ENCODE measurements at places on chromosomes 4 and X.

DNA sequence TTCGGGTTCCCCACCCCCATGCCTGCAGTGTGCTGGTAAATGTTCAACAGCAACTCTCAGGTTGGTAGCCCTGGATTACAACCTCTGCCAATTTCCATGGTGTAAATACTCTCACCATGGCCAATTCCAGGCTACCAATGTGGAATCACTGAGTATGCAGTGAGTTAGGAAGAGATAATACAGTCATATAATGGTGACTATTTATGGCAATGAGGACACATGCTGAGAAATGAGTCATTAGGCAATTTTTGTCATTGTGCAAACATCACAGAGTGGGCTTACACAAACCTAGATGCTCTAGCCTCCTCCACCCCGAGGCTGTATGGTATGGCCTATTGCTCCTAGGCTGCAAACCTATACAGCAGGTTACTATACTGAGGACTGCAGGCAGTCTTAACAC lies 4.6 kb upstream of the CLDN24 start:
- no peak for DNase-seq

GRCh38 chr4:22670956-22671355 lies 21.8 kb upstream of the GBA3 start:
- DNase-seq, result peak; percentile 19

GRCh38 chrX:19863212-19863856 lies 24.1 kb downstream of the SH3KBP1 start:
- peak; percentile 44 for DNase-seq

DNA sequence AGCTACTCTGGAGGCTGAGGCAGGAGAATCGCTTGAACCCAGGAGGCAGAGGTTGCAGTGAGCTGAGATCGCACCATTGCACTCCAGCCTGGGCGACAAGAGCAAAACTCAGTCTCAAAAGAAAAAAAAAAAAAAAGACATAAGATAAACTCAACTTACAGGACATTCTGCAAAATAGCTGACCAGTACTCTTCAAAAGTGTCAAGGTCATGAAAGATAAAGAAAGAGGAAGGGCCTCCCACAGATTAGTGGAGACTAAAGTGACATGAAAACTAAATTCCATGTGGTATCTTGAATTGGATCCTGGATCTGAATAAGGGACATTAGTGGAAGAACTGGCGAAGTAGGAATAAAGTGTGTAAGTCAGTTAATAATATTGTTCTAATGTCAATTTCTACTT lies 63.3 kb downstream of the ZNF182 start:
- DNase-seq, result no peak

DNA sequence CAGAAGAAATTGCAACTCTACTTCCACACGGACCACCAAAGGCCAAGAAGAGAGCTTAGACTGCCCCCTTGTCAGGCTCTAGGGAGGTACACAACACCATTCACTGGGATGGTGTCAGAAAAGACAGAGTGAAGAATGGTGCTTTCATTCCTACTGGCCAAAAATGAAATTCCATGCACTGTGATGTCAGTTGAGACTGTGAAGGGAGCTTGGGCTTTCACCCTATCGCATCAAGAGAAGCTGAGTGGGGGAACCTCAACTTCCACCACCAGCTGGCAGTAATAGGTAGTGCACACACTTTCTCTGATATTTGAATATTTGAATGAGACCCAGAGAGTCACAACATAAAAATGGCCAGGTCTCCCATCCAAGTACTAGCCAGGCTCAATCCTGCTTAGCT lies 65.9 kb downstream of the ZNF711 start:
- no peak for DNase-seq

DNA sequence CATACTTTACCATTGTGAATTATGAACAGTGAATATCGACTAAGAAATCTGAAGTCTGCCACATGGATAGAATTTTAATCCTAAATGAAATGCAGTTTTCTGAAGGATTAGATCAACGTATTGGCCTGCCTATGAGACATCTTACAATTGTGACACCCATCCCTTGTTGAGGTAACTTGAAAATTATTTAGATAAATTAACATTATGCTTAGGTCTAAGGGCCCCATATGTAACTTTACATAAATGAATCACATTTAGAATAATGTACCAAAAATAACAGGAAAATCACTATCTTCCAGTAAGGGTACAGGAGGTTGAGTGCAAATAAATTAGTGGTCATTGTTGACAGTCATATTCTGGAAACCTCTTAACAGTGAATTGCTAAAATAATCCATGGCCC lies 13.5 kb downstream of the XAGE5 start:
- DNase-seq, result no peak

GRCh38 chrX:23784470-23785331 lies 1.7 kb downstream of the SAT1 start:
- DNase-seq, result peak; percentile 82

GRCh38 chrX:134628663-134629062 lies 29.6 kb downstream of the PLAC1 start:
- no peak for DNase-seq

- peak; percentile 67 for DNase-seq
Observed at GRCh38 chrX:47587091-47587891, 5.1 kb downstream of the TIMP1 start.

- peak; percentile 89 for DNase-seq
Observed at GRCh38 chrX:119041175-119041574, 31.6 kb upstream of the CT47C1 start.

- DNase-seq, result no peak
Observed at GRCh38 chr4:181959121-181959520, 284.1 kb upstream of the TENM3 start.

- DNase-seq, result no peak
Observed at GRCh38 chrX:30830326-30830943, 58.6 kb downstream of the TAB3 start.

- no peak for DNase-seq
Observed at GRCh38 chr4:112735474-112735951, 98.6 kb downstream of the LARP7 start.

- DNase-seq, result no peak
Observed at GRCh38 chr4:24471486-24472160, 112.7 kb downstream of the DHX15 start.

- no peak for DNase-seq
Observed at GRCh38 chr4:7146786-7147115, 45.6 kb upstream of the SORCS2 start.

- no peak for DNase-seq
Observed at GRCh38 chr4:19945979-19946380, 305.7 kb upstream of the SLIT2 start.

GRCh38 chr4:8506373-8507195 lies 66.0 kb downstream of the TRMT44 start:
- no peak for DNase-seq

GRCh38 chr4:150087006-150087405 lies 8.8 kb downstream of the DCLK2 start:
- no peak for DNase-seq

DNA sequence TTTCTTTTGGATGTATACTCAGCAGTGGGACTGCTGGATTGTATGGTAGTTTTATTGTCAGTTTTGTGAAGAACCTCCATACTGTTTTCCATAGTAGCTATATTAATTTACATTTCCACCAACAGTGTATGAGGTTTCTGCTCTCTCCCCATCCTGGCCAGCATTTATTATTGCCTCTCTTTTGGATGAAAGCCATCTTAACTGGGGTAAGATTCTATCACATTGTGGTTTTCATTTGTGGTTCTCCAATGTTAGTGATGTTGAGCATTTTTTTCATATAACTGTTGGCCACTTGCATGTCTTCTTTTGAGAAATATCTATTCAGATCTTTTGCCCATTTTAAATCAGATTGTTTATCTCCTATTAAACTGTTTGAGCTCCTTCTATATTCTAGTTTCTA lies 27.6 kb downstream of the QRFPR start:
- no peak for DNase-seq

Data from inflammatory macrophage treated with lipopolysaccharide for 4 hours (primary cell).